ENCODE measurements at places on chromosomes 2 and 18.

DNA sequence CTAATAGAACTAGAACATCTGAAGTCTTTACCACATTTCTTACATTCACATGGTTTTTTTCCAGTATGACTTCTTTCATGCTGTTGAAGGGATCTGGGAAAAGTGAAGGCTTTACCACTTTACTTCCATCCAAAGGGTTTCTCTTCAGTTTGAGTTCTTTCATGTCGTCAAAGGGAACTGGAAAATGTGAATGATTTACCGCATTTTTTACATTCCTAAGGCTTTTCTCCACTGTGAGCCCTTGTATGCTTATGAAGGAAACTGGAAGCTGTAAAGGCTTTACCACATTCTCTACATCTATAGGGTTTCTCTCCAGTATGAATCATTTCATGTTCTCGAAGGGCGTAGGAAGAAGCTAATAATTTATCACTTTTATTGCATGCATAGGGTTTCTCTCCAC, 46.7 kb downstream of the NBEAL1 start:
- DNase-seq: no peak

DNA sequence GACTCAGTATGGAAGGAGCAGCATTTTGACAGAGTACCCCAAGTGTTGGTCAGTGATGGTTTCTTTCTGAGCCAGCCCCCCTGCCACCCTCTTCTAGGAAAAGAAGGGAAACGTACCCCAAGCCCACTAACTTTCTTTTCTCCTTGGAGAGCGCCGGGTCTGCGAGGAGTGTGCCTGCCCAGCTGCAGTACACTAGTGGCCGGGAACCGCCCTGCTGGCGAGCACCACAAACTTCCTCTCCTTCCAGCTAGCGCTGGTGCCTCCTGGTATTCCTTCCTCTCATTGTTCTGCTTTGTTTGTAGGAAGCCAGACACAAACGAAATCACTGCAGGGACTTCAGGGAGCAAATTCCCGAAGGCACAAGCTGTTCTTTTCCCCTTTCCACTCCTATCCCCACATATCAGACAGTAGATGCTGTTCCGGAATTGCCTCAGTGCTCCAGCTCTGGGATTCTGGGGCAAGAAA, 1.8 kb downstream of the CCDC85A start:
- no peak for DNase-seq

GRCh38 chr2:104501929-104502328, 352.0 kb upstream of the POU3F3 start:
- DNase-seq: no peak

DNA sequence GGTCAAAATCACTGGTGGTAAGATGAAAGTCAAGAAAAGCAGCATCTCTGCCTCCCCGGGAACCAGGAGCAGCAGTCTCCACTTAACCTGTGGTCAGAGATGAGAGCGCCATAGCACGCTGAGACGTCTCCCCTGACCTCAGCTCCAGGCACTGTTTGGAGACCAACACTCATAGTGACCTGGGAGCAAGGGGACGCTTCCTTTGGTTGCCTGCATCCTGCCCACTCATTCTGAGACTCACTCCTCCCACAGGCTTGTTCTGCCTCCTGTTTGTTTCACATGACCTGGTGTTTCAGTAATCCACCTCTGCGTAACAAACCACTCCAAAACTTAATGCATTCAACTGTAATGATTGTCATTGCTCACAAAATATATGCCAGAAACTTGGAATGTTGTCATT, 139.3 kb downstream of the ACOXL start:
- no peak for DNase-seq

DNA sequence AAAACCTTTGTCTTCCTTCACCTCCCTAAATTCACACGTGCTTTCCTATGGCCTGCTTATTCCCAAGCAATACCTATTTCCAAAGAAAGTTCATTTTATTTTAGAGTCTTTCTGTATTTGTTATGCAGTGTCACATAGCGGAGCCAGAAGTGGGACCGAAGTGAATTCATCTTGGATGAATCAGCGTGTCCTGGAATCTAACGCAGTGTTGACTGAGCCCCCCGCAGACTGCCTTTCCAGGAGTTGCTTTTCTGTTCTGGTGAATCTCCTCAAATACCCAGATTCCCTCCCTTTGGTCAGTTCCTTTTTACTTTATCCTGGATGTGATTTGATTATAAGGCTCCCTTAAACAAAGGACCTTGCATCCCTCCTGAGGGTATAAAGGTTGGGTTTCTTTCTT, 10.8 kb downstream of the ALPP start:
- no peak for DNase-seq
